ENCODE measurements at places on chromosomes 1 and 21.
A peak's percentile ranks its signal among the peaks of the same experiment; 100 is the strongest.

GRCh38 chr1:9448132-9449109 is 90.8 kb upstream of the SLC25A33 start:
- DNase-seq: no peak

GRCh38 chr1:10834770-10835412 is 38.4 kb upstream of the CASZ1 start:
- no peak for DNase-seq

GRCh38 chr1:58622571-58622970 is 45.5 kb upstream of the TACSTD2 start:
- DNase-seq: no peak

- DNase-seq: peak; percentile 55
Observed at GRCh38 chr1:10692401-10693021, 103.9 kb downstream of the CASZ1 start.

- DNase-seq: no peak
Observed at GRCh38 chr1:10143961-10144485, 66.3 kb upstream of the KIF1B start.

DNA sequence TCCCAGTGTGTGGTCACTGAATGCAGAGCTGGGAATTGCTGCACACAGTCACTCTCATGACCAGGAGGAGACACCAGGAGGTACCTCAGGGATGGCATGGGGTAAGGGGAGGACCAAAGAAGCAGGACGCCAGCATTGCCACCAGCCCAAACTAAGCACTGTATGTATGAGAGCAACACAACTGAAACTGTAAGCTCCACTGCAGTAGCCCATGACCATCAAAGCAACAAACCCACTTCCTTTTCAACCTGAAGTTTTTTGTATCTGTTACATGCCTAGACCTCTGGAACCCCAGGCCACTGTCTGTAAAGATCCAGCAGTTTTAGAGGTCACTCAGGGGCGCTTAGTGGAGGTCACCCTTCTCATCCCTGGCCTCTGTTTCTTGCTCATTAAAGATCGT is 164.3 kb downstream of the SETD4 start:
- no peak for DNase-seq

DNA sequence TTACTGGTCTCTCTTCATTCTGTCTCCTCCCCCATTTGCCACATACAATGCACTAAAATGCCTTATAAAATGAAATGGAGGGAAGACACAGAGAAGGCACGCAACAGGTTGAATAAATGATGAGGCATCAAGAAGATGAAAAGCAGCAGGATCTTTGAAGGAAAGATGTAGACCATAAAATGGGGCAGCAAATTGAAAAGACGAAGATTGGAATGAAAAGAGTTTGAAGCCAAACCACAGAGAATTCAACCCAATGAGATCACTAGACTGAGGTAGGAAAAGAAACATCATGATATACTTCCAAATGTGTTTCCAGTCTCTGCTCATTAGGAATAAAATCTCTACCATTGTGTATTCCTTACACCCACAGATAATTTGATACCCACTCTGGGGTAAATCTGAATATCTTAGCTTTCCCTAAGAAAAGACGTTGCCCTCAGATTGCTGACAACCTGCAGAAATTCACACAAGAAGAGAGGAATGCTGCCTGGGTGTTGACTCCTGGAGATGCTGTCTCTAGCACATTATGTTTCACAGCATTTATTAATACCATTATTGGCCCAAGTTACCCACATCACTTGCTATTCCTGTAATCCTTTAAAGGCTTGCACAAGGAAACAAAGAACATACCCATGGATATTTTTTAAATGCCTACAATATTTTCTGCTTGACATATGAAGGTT is 230.9 kb downstream of the LTN1 start:
- no peak for DNase-seq

GRCh38 chr1:232999956-233000625 is 49.7 kb downstream of the NTPCR start:
- no peak for DNase-seq

DNA sequence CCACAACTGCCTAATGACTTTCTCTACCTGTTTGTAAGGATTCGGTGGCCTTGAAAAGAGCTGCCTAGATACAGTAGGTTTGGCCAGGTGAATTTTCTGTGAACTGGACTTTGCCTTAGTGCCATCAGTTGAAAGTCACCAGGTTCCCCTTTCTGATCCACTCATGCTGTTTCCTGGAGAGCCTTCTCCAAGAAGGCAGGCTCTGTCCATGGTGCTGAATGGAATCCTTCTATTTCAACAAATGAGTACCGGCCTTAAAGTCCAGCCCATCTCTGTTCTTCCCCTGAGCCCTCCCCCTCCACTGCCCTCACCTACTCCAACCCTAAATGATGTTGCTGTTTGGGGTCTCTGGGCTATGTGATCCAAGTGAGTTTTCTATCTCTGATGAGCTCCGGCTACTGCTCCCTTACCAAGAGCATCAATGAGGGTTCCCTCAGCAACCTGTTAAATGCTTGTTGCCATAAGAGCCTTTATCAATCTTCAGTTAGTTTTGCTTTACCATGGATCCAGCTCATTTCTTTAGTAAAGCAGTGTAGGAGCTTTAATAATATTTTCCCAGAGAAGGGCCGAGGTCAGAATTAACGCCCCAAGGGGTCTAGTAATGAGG is 500.4 kb downstream of the PTPRU start:
- no peak for DNase-seq

GRCh38 chr1:243470502-243470901 is 214.7 kb downstream of the SDCCAG8 start:
- no peak for DNase-seq
